ENCODE measurements at places on chromosomes 1 and 21.

DNA sequence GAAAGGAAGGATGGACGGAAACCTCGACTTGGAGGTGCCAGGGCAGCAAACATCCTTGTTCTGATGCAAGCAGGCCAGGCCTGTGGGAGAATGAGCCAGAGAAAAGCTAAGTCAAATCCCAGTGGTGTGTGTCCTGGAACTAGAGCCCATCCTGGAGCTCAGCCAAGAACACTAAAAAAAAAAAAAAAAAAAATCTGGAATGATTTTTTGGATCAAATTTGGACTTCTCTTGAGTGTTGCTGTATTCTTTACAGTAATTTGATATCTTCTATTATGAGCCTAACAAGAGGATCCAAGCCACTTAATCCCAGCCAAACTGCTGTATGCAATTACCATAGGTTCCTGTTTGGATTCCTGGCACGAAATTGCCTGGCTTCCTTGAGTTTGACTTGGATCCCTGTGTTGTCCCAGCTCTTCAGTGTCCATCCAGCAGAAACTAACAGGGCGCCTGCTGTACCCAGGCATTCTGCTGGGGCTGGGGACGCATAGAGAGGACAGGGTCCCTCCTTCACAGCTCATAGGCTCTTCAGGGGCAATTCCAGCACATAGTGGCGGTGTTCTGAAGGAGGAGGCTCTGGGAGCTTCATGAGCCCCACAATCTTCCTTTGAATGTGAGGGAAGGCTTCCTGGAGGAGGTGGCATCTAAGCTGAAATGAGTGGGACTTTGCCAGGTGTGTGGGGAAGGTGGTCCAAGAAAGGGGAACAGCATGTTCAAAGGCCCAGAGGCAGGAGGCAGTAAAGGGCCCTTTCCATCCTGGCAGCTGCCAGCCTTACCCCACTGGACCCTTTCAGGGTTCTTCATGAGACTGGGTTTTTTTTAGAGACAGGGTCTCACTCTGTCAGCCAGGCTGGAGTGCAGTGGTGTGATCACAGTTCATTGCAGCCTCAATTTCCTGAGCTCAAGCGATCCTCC is 24.7 kb downstream of the EPHX1 start:
- no peak for DNase-seq

GRCh38 chr1:1847061-1847850 is 43.6 kb downstream of the GNB1 start:
- DNase-seq, result no peak

DNA sequence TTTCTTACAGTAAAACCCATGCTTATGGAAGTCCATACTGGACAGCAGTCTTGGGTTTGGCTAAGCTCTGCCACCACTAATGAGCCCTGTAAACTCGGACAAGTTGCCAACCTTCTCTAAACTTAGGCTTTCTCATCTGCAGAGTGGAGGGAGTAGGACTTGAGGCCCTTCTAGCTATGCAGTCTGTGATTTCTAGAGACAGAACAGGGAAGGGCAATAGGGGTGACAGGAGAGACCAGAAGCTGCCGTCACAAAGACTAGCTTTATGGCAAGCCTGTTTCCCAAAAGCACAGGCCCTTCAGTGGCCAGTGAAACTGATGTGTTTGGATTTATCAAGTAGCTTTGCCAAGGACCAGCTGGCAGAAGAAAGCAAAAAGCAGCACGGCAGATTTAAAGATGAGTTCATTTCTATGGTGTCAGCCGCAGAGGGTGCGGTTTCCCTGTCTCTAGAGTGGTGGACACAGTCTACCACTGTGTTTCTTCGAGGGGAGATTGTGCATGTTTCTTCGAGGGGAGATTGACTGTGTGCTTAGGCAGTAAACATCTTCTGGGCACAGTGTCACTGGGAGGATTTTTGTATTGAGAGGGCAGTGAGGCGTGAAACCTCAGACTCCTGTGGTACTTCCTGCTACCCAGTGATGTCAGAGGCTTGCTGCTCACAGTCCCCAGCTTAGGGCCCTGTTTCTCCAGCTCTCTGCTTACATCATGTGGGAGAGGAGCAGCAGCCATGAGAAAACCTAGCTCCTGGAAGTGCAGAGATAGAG is 119.0 kb downstream of the ROR1 start:
- DNase-seq, result no peak

DNA sequence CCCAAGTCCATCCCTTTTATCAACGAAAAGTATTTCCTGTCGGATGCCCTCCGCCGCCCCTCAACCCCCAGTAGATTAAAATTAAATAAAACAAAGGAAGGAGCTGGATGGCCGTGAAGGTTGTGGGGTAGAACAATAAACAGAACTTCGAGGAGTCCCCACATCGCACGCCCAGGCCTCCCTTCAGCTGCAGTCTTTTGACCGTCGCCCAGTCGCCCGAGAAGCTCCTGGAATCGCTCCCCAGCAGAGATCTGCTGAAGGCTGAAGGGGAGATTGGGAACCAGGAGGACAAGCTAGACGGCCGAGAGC is 905 bp downstream of the BARHL2 start:
- DNase-seq, result no peak

DNA sequence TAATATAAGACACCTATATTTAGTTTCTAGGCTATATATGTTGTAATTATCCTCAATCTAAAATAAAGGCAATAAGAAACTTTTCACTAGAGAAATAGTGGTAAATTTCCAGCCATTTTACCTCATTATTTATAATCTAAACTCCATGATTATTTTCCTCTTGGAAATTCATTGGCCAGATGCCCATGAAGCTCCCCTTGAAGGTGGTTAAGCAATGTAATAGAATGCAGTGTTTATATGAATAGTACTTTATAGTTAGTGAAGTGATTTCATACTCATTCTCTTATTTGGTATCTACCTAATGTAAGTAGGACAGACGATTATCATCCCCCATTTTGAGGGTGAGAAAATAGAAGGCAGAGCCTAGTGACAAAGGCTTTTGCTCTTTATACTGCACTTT is 26.5 kb downstream of the NFYC start:
- DNase-seq, result no peak

DNA sequence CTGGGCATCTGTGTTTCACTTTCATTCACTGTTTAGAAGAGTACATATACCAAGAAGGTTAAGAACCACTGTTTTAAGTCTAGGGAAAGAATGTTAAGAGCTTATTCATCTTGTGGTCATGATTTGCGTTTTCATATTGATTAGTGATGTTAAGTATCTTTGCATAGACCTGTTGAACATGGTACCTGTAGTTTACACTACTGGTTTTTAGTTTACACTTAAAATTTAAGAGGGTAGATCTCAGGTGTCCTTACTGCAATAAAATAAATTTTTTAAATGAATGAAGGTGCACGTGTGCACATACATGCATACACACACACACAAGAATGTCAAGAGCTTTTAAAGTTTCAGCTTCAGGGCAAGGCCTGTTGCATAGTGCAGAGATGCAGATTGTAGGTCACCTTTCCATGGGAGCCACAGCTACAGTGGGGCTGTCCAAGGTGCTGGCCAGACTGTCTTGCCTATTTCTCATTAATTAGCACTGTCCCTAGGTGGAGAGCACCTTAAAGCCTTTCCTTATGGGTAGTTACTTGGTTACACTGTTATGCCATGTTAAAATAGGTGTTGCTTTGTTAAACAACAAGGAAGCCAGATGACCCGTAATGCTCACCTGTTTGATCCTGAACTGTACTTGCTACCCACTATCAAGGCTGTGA is 543.0 kb upstream of the DAB1 start:
- no peak for DNase-seq

- DNase-seq, result no peak
Measured at GRCh38 chr1:47433477-47434050, 4.3 kb upstream of the FOXD2 start.

DNA sequence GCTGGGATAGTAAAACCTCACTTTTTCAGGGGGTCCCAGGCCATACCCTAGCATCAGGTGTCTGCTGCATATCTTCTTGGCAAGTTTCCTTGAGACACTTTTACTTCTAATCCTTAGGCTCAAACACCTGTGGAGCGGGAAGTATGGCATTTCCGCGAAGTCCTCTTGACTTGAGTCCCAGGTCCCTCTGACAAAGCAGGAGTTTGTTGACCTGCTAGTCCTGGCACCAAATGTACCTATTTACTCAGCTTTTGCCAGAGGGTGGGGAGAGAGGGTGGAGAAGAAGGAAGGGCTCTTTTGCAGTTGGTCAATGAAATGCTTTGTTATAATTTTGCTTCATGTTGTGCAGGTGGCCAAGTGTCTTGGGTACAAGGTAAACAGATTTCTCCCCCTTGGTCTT is 59.7 kb downstream of the CLIC6 start:
- DNase-seq, result no peak

- no peak for DNase-seq
Measured at GRCh38 chr1:106268070-106268469, 788.4 kb upstream of the PRMT6 start.

GRCh38 chr1:198598796-198599321 is 40.0 kb upstream of the PTPRC start:
- no peak for DNase-seq

DNA sequence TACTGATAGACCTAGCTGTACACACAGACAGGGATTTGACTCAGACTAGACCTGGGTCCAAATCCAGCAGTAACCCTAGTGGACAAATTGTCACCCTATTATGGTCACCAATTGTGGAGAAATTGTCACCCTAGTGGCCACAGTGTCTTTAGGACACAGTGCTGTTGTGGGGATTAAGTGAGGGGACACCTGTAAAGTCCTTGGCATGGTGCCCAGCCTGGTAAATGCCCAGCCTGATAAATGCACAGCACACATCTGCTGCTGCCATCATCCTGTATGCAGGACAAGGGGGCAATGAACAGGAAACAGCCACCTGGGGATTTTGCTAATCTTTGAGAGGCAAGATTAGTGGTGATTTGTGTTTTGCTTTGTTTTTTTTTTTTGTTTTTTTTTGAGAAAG is 2.3 kb downstream of the TMEM61 start:
- no peak for DNase-seq

- DNase-seq, result no peak
Measured at GRCh38 chr1:55702064-55702463, 486.9 kb upstream of the USP24 start.

GRCh38 chr1:154335025-154335714 is 9.8 kb downstream of the ATP8B2 start:
- DNase-seq, result peak; percentile 84

DNA sequence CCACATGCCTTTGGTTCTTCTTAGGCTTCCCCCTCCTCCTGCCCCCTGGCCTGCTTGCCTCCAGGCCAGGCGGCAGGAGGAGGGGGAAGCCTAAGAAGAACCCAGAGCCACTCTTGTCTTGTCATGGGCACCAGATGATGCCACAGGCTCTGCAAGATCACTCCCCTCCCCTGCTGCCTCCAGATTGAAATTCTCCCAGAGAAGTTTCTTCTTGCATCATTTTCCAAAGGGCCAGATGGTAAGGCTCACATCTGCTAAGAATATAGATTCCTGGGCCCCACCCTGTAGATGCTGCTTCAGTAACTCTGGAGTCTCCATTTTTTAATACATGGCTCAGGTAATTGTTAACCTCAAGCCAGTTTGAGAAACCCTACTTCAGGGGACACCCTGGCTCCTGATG is 60.8 kb downstream of the FAM163A start:
- no peak for DNase-seq

DNA sequence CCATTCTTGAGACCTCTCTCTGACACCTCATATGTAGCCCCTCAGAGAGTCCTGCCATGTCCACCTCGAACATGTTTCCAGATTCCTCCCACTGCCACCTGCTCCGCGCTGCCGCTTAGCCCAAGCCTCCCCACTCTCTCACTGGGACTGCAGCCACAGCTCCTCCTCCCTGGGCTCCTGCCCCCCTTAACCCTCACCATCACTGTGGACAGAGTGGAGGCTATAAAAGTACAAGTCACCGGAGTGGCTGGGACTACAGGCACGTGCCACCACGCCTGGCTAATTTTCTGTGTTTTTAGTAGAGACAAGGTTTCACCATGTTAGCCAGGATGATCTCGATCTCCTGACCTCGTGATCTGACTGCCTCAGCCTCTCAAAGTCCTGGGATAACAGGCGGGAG is 77.0 kb downstream of the VWA5B1 start:
- no peak for DNase-seq

- no peak for DNase-seq
Measured at GRCh38 chr1:155125511-155125945, 2.1 kb upstream of the EFNA1 start.

DNA sequence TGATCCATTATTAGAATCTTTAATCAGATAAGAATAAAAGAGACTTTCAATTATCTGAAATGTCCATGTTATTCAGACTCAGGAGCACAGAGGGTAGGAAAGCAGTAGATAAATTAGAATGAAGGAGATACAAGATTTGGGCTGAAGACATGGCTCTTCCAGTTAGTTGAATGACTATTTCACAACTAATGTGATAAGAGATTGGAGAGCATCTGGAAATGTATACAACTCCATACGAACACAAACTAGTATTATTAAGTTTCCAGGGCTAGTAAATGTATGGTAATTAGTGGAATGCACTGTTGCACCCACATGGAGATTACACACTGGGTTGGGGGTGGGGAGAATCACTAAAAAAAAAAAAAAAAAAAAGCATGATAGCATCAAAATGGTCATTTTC is 618.0 kb downstream of the KIF26B start:
- no peak for DNase-seq

DNA sequence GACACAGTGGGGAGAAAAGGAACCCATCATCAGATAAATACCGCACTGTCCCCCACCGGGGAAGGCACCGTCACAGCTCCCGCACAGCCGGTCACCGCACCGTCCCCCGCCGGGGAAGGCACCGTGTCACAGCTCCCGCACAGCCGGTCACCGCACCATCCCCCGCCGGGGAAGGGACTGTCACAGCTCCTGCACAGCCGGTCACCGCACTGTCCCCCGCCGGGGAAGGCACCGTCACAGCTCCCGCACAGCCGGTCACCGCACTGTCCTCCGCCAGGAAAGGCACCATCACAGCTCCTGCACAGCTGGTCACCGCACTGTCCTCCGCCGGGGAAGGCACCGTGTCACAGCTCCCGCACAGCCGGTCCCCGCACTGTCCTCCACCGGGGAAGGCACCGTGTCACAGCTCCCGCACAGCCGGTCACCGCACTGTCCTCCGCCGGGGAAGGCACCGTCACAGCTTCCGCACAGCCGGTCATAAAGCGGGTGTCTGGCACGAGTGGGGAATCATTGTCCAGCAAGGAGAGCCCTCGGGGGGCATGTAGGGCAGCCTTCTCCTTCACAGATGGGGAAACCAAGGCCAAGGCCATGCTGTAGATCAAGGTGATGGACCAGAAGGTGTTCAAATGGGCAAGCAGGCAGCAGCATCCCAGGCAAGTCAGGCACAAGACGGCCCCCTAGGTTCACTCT is 280.1 kb downstream of the NPHP4 start:
- no peak for DNase-seq

DNA sequence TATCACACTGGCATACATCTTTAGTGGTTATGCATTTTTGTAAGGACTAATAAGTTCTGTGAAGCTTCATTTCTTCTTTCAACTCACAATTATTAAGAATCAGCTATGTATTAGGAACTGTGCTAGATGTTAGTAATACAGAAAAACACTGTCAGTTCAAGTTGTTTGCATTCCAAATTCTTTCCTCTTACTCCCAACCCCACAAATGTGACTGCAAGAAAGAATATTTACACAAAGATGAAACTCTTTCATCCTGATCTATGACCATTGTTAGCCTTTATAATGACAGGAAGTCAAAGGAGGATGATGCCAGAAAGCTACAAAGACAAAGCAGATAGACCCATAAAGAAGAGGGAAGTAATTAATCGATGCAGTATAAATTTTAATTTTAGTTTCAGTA is 21.0 kb upstream of the GADD45A start:
- DNase-seq, result no peak

Data from stimulated activated CD4-positive, alpha-beta T cell treated with anti-CD3 and anti-CD28 coated beads, TNF-alpha, amount 100 ng/mL, for 1 hour (primary cell).